ENCODE measurements at places on chromosomes 12 and 14. TPM values are rescaled to one million over a fixed set of nuclear protein-coding genes. Genes with fewer than 3 reads are reported as not detected.

DNA sequence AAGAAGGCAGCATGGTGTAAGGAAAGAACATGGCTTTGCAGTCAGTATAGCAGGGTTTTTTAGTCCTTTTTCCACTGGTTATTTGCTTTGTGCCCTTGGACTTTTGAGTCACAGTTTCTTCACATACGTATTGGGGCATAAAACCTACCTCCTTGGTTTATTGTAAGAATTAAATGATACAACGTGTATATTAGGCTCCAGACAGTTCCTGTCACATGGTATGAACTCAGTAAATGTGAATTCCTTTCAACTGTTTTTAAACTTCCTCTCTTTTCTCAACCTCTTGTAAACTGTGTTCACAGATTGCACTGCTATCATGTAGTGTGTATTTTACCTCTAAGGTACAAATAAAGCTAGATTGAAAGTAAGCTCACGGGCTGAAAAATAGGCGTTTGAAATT, 29.5 kb downstream of the MSRB3 start:
- DNase-seq = no peak

DNA sequence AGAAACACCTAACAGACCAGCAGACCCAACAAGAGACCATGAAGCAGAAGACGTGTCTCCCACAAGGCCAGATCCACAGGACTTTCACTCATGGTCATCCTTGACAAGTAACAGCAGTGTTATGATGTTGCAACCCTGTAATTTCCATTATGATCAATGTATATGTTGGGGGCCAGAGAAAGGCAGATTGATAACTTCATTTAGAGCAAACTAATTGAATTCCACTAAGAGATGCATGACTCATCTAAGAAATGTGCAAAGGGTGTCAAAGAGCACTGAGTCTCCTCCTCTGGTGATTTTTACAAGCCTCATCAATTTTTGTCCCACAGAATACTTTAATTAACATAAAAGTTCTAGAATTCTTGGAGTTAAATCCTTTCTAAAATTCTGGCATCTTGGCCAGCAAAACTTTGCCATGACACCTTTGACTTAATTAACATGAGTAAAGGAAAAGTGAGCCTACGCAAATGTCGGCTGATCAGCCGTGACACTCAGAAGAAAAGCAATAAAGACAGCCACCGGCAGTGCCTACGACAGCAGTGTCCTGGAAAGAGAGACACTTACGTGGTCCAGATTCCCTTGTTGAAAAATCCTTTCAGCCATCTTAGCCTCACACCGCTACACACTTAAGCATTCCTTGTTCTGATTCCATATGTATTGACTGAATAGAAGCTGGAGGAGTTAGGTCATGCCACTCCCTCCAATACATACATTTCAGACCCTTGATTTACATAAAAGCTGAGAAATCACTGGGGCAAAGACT, 370.2 kb upstream of the CCDC196 start:
- no peak for DNase-seq

- DNase-seq = peak; percentile 30
Observed at GRCh38 chr14:35046751-35047536, 872 bp downstream of the FAM177A1 start.

DNA sequence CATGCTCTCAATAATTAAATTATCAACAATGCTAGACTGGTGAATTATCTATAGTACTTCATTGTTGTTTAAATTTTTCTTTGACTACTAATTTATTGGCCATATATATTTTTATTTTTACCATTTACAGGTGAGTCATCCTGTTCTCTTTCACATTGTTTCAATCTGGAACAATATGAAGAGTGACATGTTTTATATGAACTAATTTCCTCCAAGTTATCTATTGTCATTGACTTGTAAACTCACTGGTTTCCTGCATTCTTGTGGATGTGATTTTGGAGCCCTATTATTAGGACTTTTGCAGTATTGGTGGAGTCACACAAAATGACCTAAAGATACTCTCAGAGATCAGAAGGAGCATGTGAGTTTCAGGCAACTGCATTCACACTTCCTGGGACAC, 297.7 kb downstream of the AEBP2 start:
- no peak for DNase-seq

DNA sequence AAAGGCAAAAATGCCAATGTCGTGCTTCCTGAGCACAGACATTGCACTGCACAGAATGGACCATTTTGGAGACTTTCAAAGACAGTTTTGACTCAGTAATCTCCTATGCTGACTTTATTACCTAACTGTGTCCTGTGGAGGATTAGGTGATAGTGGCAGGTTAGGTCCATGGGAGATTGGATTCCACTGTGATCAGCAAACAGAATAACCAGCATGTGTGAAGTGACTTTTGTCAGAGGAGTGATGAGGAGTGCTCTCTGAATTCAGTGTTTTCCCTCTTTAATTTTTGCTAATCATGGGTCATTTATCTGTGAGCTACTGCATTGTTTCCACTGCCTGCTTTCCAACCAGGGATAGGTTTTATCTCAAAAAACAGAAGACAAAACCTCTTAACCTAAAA, 662.5 kb downstream of the DIO2 start:
- no peak for DNase-seq

DNA sequence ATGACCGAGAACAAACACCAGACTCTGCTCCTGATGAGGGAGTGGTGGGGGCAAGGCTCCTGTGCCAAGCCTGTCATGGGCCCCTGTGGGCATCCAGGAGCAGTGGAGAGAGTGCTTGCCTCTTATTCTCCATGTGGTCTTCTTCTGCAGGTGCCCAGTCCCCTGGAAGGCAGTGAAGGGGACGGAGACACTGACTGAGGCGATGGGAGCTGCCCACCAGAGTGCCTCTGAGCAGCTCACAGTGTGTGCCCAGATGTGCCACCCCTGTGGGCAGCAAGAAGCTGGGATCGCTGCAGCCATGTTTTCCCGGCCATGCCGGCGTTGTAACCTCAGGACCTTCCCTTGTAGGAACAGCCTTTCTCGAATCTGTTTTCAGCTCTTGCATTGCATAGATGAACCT, 6.4 kb upstream of the EP400 start:
- DNase-seq = no peak

DNA sequence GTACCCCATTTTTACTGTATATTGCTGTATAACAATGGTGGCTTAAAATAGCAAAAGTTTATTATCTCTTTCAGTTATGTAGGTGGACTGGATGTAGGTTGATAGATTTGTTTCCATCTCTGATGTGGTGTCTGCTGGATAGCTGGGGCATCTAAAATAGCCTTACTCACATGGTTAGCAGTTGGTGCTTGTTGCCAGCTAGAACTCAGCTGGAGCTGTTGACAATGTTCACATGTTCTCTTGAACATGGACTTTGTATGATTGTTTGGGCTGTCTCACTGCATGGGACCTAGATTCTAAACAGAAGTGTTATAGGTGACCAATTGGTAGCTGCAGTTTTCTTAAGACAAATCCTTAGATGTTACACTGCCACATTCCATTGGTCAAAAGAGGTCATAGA, 126.9 kb downstream of the GPHN start:
- DNase-seq = no peak

DNA sequence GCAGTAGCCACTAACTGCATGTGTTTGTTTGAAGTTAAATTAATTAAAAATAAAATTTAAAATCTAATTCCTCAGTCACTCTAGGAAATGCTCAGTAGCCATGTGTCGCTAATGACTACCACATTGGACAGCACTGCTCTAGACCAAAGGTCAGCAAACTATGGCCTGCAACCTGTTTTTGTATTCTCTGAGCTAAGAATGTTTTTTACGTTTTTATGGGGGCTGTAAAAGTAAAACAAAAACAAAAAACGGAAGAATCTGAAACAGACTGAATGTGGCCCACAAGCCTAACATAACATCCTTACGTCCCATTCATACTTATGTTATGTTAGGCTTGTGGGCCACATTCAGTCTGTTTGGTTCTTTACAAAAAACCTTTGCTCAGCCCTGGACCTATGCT, 57.8 kb downstream of the LIN52 start:
- no peak for DNase-seq

DNA sequence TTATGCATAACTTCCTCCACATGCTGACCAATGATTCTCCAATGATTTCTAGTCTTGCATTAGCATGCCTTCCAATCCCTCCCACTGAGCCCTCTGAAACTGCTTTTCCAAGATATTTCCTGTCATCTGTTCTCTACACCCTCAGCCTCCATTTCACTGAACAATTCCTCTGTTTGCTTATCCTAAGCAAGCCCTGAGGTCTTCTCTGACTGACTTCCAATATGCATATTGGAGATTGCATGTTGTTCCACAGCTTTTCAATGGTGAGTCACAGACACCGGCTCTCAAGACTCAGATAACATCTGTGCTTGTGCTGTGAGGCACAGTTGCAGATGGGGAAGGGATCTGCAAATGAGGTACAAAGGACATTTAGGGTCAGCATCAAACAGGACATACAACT, 141.0 kb downstream of the SLC16A7 start:
- peak; percentile 1 for DNase-seq

GRCh38 chr12:93413064-93413463, 28.7 kb downstream of the UBE2N start:
- no peak for DNase-seq

GRCh38 chr14:102231476-102232347, 73.3 kb downstream of the MOK start:
- DNase-seq = no peak

DNA sequence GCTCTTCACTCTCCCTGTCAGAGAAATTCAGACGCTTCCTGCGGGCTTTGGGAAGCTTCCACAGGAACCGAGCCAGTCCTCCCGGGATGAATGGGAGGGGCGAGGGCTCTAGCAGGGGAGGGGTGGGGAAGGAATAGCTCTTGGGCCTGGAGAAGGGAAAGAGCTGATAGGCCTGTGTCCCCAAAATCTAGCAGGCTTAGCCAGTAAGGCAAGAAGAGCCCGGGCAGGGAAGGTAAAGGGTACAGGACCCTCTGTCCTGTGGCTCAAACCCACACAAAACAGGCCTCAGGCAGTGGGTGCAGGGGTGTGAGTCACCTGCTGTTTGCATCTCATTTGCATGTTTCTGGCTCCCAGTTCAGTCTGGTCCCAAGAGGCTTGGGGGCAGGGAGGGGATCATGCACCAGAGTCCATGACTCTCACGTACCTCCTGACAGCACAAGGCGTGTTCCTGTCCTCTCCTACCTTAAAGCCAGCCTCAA, 8.7 kb upstream of the SMUG1 start:
- peak; percentile 44 for DNase-seq

SLC6A13 gene
- total RNA-seq = not detected

MMP19 gene
- 8.4 TPM for total RNA-seq

TAS2R43 gene
- 1.6 TPM for total RNA-seq

BHLHE41 gene
- total RNA-seq = 25.3 TPM

CLMN gene
- total RNA-seq = 3.5 TPM

TAS2R31 gene
- total RNA-seq = not detected

MMP14 gene
- 158 TPM for total RNA-seq

KRT6A gene
- not detected for total RNA-seq

KCNK13 gene
- total RNA-seq = 0.23 TPM

RTL1 gene
- total RNA-seq = not detected

Data from Daoy (cell line).